H9 (cell line): ENCODE measurements at places on chromosomes 5 and 9.

DNA sequence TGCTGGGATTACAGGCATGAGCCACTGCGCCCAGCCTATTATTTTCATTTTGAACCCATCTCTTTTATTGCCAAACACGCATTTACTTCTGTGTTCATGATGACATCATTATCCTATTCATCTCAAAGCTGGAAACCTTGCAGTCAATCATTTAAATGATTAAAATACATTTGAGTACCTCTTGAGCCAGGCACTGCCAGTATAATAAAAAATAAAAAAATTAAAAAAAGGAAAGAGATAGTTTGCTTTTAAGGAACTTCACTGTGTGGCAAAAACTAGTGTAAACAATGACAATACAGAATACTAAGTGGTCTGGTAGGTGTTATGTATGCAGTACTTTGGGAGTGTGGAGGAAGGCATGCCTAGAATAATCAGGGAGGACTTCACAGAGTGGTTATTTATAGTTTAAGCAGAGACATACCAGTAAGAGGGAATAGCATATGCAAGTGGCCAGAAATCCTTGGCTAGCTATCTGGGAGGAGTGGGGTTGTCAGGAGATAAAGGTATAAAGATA, 8.6 kb downstream of the NSD1 start:
- no peak for DNase-seq

- DNase-seq, result no peak
Measured at GRCh38 chr9:78050421-78050820, 18.8 kb upstream of the GNAQ start.

DNA sequence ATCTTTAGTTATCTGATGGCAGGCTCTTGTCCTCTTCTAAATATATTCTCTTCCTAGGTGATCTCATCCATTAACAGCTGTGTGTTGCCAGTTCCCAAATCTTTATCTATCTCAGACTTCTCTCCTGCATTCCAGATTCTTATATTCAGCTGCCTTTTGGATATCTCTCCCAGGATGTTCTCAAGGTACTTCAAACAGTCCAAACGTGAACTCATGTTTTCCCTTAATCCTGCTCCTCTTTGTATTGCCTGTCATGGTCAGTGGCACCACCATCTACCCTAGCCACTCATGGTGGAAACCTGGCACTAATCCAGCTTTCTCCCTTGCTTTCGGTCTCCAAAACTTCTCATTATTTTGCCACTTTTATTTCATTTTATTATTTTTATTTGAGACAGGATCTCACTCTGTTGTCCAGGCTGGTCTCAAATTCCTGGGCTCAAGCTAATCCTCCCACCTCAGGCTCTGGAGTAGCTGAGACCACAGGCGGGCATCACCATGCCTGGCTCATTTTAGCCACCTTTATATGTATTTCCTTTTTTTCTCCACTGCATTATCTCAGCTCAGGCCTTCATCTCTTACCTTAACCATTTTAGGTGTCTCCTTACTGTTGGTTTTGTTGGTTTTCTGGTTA, 3.8 kb downstream of the ZFYVE16 start:
- DNase-seq, result no peak

GRCh38 chr5:108681079-108681921, 66.4 kb upstream of the FER start:
- no peak for DNase-seq

DNA sequence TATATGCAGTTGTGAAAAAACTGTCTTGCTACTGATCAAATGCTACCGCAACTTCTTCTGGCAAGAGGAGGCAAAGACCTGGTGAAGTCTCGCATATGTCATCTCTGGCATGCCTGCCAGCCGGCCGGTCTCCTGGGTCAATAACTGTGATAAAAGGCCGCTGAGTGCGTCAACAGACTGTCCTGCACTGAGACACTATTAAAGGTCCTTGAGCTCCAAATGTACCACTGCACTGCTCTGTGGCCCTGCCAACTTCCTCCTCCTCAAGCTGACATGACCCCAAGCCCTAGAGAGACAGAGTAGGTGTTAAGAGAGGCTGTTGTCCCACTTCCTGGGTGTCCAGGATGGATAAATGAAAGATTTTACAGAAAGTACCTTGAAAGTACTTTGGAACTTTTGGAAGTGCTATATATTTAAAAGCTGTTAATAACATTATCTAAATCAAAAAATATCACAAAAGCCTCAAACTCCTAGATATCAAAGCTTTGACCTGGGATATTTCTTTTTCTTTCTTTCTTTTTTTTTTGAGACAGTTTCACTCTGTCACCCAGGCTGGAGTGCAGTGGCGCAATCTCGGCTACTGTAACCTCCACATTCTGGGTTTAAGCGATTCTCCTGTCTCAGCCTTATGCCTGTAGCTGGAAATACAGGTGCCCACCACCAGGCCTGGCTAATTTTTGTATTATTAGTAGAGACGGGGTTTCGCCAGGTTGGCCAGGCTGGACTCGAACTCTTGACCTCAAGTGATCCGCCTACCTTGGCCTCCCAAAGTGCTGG, 31.5 kb downstream of the RAPGEF1 start:
- no peak for DNase-seq

DNA sequence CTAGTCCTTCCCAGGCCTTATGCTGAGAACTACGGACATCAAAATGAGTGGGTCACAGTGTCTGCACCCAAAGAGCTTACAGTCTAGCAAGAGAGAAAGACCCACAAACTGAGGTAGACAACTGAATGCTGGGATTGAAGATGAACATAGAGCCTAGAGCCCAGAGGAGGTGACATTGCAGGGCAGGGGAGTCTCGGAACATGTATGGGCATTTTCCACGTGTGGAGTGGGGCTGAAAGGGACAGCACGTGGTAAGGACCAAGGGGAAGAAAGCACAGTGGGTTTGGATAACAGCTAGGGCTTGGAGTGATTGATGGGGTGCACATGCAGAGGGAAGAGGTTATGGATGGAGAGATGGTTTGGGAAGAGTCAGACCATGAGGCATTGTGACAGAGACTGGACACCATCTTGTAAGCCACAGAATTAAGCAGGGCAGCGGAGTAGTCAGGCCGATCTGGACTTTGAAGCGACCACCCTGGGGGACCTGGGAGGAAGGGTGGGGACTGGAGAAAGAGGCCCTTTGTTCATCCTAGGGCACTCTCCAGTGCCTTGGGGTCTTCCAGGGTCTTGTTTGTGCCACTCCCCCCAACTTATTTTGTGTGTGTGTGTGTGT, 47.5 kb upstream of the SH3PXD2B start:
- peak; percentile 19 for DNase-seq

GRCh38 chr5:145180371-145180770, 654.8 kb downstream of the PRELID2 start:
- DNase-seq, result no peak

DNA sequence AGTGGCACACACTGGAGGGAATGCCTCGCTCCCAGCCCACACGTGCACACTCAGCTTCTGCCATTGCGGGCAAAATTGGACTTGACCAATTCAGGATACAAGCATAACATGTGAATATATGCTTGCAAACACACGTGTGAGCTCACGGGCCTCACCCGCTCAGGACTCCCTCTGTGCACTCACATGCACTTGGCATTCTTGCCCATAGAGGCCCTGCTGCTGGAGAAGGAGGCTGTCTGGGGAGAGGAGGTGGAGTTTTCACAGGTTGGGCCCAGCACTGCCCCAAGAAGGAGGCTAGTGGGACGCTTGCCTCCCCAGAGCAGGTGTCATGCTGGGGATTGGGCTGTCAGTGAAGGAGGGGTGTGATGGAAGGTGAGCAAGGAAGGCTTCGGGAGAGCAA, 1.7 kb downstream of the MYMK start:
- no peak for DNase-seq

DNA sequence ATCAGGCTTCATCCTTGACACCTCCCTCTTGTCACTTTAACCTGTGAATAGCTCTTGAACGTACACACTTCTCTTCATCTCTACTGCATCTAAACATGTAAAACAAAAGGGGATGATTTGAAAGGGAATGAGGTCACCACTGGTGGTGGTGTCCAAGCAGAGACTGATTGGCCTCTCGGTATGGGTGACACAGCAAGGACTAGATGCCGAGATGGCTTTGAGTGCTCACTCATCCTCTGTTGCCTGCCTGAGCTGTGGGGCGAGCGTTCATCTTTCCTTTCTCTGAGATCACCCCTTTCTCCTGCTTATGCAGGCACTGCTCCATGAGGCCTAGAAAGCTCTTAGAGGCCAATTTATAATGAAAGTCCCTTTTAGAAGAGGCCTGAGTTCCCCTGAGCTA, 51.9 kb downstream of the SEC61B start:
- no peak for DNase-seq

DNA sequence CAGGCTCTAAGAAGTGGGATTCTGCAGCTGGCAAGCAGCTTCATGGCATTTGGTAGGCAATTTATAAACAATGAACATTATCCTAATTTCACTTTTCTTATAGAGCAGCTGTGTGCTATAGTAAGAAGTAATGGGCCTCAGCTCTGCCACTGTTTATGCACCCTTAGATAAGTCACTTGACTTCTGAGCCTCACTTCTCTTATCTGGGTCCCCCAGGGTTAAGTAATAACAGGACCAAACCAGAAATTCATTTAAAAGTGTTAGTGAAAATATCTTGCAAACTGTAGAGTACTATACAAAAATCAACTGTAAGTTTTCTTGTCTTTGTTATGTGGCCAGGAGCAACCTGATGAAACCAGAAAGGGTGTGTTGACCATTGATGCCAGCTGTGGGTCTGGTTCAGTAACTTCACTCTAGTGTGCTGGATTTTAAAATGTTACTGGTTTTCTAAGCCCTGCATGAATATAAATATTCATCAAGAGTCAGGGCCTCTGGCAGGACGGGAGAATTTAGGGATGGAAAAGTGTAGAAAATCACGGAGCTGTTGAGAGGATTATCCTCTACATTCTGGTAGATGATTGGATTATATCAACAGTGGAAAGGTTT, 24.2 kb downstream of the TNFAIP8 start:
- DNase-seq, result no peak

- DNase-seq, result peak; percentile 68
Measured at GRCh38 chr5:76175051-76175666, 92.0 kb downstream of the SV2C start.

- no peak for DNase-seq
Measured at GRCh38 chr5:38598296-38598993, 42.0 kb upstream of the LIFR start.

GRCh38 chr9:28961623-28962022, 1388.3 kb upstream of the C9orf72 start:
- no peak for DNase-seq

GRCh38 chr9:76358628-76359280, 35.5 kb downstream of the RFK start:
- no peak for DNase-seq
